Pulmonary artery endothelial cell (primary cell): ENCODE measurements at places on chromosomes 11 and 22.

DNA sequence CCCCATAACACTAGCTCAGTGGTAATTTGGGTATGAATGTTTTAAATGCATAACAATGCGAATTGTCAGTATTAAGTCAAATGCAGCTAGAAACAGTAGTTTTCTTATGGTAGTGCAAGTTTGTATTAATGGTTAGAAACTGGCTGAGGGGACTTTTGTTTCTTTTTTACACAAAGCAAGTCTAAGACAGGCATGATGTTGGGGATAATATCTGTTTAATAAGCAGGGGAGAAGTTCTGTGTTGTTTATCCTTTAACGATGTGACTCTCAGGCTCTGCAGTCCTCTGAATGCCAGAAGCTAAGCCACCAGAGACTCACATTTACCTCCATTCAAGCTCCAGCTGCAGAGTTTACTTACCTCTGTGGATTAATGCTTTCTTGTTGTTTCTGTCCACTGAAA lies 67.8 kb downstream of the SYT9 start:
- no peak for DNase-seq

GRCh38 chr11:113562981-113563461 lies 87.8 kb upstream of the DRD2 start:
- no peak for DNase-seq

DNA sequence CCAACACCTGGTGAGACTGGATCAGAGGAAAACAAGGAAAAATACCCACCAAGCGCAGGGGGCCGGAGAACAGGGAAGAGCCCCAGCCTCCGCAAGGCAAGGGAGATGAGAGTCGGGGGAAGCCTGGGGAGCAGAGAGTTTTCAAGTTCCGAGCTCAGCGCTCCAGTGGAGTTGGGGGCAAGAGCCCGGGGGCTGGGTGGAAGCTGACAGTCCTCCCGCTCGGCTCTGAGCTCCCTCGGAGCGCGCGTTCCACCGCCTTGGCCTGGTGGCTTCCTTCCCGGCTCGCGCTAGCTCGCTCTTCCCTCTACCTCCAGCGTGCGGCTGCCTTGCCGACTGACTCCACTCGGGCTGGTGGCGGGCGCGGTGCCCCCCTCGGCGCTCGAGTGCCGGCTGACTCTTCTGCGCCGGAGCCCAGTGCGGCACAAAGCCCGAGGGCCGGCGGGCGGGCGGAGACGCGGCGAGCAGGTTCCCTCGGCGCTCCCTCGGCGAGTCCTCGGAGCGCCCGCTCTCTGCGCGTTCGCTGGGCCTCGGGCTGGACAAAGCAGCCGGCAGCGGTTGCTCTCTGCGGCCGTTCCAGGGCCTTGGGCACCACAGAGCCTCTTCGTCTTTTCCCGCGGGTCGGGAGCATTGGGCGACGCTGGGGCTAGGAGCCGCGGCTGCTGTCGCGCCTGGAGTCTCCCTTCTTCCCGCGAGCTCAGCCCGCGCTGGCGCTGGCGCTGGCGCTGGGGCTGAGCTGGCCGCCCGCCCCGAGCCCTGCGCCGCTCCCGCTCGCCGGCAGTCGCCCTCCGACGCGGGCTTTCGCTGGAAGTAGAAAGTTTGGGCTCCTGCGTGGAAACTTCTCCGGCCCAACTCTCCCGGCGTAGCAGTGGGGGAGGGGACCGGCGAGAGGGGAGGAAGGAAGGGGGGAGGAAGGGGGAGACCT lies 1.0 kb downstream of the PAX6 start:
- DNase-seq, result no peak

- no peak for DNase-seq
Measured at GRCh38 chr11:115887727-115888126, 383.5 kb upstream of the CADM1 start.

DNA sequence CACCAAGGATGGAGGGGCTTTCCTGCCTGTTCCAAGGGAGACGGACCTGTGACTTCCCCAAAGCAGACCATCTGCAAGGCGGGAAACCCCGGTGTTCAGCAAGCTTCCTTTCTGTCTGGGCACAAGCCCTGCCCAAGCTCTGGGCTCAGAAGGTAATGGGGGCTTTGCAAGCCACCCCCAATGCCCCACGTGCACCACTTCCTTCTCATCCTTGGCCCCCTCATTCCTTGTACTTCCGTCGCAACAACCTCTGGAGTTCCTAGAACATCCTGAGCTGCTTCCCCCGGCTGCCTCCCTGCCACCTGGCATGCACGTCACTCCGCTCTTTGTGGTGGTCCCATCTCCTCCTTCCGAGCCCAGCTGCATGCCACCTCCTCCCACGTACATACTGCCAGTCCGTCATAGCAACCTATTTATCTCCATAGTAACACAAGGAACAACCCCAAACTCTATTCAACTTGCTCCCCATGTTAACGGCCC lies 3.9 kb downstream of the MYEOV start:
- DNase-seq, result no peak

DNA sequence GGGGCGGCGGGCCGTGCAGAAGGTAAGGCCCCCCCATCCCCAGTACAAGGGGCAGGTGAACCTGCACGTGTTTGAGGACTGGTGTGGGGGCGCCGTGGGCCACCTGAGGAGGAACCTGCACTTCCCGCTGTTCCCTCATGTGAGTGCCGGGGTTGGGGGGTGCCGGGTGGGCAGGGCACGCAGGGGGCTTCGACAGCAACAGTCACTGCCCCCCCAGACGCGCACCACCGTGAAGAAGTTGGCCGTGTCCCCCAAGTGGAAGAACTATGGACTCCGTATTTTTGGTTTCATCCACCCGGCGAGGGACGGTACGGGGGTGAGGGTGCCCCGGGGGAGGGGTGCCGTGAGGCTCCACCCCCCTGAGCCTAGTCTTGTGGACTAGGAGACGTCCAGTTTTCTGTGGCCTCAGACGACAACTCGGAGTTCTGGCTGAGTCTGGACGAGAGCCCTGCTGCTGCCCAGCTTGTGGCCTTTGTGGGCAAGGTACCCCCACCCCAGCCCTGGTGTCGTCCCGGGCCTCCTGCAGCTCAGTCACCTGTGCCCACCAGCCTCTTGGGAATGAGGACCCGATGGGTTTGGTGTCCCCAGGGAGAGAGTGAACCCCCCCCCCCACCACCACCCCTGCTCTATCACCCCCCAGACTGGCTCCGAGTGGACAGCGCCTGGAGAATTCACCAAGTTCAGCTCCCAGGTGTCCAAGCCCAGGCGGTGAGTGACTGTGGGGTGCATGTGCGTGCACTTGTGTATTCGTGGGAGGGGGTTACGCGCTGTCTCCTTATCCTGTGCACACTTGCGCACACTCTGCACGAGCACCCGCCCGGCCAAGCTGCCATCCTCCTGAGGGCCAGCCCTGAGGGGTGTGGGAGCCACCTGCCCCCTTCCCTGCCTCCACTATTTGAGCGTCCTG lies 3.8 kb downstream of the B4GALNT4 start:
- DNase-seq, result no peak

- DNase-seq, result no peak
Measured at GRCh38 chr11:132405728-132406127, 1035.3 kb downstream of the NTM start.

GRCh38 chr22:32531228-32531627 lies 56.6 kb downstream of the FBXO7 start:
- no peak for DNase-seq
